Inflammatory macrophage treated with lipopolysaccharide for 1 hour (primary cell): ENCODE measurements at places on chromosomes 2 and 18.

DNA sequence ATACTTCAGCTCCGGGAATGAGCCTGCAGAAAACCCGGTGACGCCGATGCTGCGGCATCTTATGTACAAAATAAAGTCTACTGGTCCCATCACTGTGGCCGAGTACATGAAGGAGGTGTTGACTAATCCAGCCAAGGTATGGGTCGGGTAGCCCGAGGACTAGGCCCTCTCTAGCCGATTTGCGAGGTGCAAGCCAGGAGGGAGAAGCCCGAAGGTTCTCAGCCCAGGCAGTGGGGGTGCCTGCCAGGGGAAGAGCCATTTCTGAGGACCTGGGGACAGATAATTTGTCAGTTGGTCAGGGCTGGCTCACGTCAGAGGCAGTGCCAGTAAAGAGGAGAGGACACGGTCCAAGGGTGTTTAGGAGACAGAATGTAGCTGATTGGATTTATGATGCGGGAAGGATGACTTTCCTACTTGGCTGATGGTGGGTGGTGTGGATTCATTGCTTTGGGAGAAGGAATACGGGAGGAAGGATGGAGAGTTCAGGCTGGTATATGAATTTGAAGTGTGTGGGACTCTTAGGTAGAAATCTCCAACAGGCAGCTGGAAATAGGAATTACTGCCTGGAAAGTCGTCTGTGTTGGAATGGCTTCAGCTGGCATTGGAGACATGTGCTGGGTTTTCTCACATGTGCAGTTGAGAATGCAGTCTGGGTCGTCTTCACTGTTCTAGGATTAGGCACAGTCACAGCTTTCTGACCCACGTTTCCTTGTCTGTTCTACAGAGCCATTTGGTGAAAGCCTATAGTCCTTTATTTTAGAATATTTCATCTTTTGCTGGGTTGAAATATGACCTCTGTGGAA, 874 bp downstream of the NDUFAF7 start:
- DNase-seq: no peak

DNA sequence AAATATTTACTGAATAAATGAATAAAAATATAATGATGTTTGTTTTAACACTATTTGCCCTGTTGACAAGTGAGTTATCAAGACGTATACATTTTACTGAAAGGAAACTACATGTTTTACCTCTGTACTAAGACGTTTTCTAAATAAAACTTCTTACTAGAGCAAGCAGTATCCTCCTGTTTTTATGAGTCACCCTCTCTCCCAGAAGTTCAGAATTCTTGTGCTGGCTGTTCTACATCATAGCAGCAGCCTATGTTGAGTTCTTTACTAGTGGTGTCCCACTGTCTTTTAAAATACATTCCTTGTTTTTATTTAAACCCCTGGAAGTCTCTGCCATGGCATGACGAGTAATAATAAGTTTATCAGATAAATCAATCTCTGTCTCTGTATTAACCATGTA, 297.4 kb downstream of the CALCRL start:
- DNase-seq: no peak

GRCh38 chr2:161118722-161119121, 41.5 kb upstream of the TANK start:
- DNase-seq: no peak

DNA sequence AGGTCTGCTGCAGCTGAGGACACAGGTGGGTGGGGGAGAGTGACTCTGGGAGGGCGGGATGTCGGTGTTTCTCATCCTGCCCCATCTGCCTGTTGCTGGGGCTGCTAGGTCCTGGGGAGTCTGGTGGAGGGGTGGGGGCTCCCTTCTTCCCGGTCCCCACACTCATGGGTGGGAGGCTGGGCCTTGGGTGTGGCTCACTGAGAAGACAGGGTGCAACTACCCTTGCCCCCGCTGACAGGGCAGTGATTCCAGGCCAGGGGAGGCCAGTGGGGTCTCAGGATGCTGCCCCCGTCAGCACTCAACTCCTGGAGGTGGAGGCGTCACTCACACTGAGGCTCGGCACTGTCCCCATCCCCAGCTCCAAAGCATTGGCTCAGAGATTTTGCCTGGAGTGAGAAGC, 7.7 kb upstream of the NFATC1 start:
- DNase-seq: no peak

DNA sequence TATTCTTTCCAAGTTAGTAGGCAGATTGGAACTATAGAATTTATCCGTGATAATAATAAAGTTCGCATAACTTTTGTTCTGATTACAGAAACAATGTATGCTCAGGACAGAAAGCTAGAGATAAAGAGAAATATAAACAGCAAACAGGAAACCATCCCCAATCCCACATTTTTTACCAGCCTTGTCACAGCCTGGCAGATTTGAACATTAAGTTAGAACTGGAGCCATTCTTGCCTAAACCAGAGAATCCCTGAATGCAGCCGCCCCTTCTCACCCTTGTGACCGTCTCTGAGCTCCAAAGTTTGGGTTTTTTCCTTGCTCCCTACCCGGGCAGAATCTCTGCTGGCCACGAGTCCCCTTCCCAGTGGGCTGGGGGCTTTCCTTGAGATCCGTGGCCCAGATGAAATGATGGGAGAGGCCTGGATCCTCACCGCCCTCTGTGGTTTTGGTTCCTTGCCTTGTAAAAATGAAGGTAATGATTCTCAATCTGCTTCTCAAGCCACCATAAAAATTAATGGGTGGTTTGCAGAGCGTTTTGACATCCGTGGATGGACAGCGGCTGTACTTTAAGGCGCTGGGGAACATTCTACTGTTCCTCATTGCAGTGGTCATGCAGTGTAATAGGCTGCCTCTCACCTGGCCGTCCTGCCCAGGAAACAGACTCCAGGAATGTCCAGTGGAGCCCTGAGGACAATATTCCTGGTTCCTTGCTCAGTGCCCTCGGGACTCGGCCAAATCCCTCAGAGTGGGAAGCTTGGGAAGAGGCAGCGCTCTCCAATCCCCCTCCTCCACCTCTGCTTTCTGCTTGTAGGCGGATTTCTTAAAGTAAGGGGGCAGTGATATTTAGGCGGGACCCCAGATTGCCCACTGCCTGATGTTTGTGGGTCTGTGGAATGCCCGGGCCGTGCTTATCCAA, 1.6 kb downstream of the SH3BP4 start:
- no peak for DNase-seq

DNA sequence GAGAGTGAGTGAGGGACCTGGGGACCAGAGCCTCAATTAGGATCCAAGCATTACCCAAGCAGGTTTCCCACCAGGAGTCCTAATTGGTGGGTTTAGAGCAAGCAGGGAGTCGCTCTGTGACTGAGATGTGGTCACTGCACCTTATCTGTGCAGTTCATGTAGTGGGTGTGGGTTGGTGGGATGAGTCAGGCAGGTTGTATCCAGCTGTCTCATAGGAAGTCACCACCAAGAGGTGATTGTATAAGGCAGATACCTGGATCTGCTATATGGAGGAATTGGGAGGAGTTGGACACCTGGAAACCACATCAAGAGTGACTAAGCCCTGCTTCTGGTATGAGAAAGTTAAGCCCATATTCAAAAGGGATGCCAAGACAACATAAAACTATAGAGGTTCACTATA, 106.8 kb downstream of the ARHGAP28 start:
- DNase-seq: no peak

GRCh38 chr2:189608795-189609422, 28.3 kb upstream of the SLC40A1 start:
- no peak for DNase-seq

DNA sequence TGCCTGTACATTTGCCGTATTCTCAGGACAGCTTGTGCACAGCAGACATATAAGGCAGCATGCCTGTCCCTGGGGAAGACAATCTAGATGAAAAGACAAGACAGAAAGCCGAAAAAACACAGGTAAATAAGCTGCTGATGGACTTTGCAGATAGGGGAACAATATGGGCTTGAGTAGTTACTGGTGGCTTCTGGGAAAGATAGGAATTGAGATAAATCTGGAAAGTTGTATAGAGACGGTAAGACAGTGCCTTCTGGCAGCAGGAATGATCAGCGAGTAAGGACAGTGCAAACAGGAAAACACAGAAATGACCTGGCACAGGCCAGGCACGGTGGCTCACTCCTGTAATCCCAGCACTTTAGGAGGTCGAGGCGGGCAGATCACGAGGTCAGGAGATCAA, 70.2 kb downstream of the FAM124B start:
- no peak for DNase-seq

- no peak for DNase-seq
Observed at GRCh38 chr2:226983895-226984749, 148.3 kb downstream of the RHBDD1 start.

- DNase-seq: no peak
Observed at GRCh38 chr2:224442071-224442967, 40.4 kb upstream of the FAM124B start.

GRCh38 chr2:178449700-178450523, 1.1 kb downstream of the PRKRA start:
- peak; percentile 20 for DNase-seq

DNA sequence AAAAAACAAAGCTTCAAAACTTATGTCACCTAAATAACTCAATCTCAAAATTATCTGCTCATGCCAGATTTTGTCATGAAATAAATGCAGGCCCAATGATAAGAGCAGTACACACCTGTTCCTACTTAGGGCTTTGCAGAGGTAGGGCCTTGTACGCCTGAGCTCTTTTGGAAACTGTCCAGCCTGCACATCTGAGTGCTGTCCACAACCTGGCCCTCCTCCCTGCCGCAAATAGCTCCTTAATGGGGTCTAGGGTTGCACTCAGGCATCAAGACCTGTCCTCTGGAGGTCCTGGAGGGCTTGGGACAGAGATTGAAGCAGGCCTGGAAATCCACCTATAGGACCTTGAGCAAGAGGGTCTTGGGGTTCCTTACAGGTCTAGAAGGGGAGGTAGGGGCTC, 115.4 kb upstream of the CCDC195 start:
- no peak for DNase-seq

- no peak for DNase-seq
Observed at GRCh38 chr2:129922571-129923264, 56.7 kb upstream of the RAB6C start.

GRCh38 chr2:156320486-156321098, 11.9 kb downstream of the NR4A2 start:
- DNase-seq: no peak

GRCh38 chr2:36294316-36294721, 61.3 kb upstream of the CRIM1 start:
- no peak for DNase-seq

- DNase-seq: no peak
Observed at GRCh38 chr2:170391018-170391417, 213.1 kb downstream of the MYO3B start.

DNA sequence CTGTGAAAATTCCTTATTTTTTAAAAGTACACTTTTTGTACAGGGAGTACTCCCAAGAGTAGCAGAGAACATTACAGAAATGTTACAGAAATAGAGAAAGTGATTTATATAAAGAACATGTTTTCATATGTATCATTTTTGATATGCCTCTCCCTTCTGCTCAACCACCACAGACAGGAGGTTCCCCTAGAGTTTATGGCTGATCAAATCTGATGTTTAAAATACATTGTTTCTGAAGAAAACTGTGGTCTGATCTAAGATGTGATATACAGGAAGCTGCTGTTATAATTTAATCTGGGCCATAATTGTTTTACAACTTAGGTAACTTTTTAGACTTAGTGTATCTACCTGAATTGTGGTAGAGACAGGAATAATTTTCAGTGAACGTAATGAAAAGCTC, 37.0 kb downstream of the STAT4 start:
- DNase-seq: no peak

DNA sequence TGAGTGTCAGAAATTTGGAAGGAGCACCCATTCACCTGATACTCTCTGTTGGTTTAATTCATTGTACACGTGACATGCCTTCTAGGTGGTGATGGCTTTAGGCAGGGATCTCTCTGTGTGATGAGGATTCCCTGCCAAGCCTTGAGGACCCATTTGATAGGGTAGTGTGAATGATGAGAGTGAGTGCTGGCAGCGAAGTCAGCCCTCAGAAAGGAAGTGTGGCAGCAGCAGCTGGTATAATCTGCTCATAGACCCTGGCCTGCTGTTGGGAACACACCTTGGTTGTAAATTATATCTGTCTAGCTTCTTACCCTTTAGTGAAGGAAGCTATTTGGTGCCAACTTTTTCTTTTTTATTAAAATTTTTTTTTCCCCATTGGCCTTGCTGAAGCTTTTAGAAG, 164.5 kb downstream of the HAUS1 start:
- no peak for DNase-seq

GRCh38 chr2:102895376-102895775, 133.5 kb downstream of the TMEM182 start:
- DNase-seq: peak; percentile 57

GRCh38 chr2:202703091-202703490, 68.3 kb downstream of the FAM117B start:
- DNase-seq: no peak

GRCh38 chr2:8679827-8680731, 1.8 kb upstream of the ID2 start:
- peak; percentile 38 for DNase-seq
